ENCODE measurements at places on chromosomes 7 and 10. TPM values are rescaled to one million over a fixed set of nuclear protein-coding genes. Genes with fewer than 3 reads are reported as not detected.

The MYPN gene
- total RNA-seq = not detected

The SLC18A3 gene
- not detected for total RNA-seq

The MCM10 gene
- total RNA-seq = 45.0 TPM

The AKR1C4 gene
- not detected for total RNA-seq

The REEP3 gene
- 19.4 TPM for total RNA-seq

The HHEX gene
- not detected for total RNA-seq

The LDB3 gene
- not detected for total RNA-seq

The NPC1L1 gene
- not detected for total RNA-seq

The PRTFDC1 gene
- total RNA-seq = 1.5 TPM

The TMEM139 gene
- total RNA-seq = 1.1 TPM

The SPDYE9 gene
- not detected for total RNA-seq

The PDIA4 gene
- total RNA-seq = 56.6 TPM

The PPP1R9A gene
- total RNA-seq = 0.42 TPM

The ZNF488 gene
- not detected for total RNA-seq

The NKX1-2 gene
- total RNA-seq = not detected

The GRM3 gene
- total RNA-seq = not detected

Data from activated naive CD8-positive, alpha-beta T cell treated with anti-CD3 and anti-CD28 coated beads, Interleukin-2, amount 10 ng/mL, durations not matched to agents 7 days and 5 days (primary cell).